Activated naive CD8-positive, alpha-beta T cell treated with anti-CD3 and anti-CD28 coated beads, Interleukin-2, amount 50 U/mL, for 24 hours (primary cell): ENCODE measurements at places on chromosomes 2 and 18.

DNA sequence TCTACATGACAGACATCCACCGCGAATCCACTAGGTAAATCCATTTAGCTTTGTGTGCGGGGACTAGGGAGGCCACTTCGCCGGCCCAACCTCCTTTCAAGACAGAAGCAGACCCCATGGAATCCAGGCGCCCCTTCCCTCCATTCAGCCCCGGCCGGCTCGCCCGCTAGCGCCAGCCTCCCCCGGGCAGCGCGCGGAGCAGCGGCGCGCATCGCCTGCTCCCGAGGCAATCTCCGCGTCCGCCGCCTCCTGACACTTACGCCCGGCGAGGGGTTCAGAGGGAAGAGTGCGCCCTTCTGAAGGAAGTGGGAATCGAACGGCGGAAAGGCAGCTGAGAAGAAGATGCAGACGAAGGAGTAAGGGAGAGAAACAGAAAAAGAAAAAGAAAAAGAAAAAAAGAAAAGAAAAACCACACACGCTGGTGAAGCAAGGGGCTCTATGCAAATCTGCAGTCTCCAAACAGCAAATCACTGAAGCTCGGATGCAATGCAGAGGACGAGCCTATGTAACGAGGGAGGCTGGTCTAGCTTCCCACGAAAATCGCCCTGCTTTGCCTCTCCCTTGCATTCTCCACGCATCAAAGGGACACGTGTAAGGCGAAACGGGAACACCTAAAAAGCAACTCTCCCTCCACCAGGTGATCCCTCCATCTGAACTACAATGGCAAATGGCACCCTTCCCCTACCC, 684.4 kb downstream of the NRXN1 start:
- no peak for DNase-seq

- no peak for DNase-seq
Observed at GRCh38 chr2:155384555-155385123, 686.1 kb downstream of the KCNJ3 start.

GRCh38 chr2:219176818-219177551, at the start of gene CNPPD1:
Gene CNPPD1 (minus strand): TSS chr2:219176925. CDS start chr2:219176828, 97 bp downstream.
- peak; percentile 91 for DNase-seq

DNA sequence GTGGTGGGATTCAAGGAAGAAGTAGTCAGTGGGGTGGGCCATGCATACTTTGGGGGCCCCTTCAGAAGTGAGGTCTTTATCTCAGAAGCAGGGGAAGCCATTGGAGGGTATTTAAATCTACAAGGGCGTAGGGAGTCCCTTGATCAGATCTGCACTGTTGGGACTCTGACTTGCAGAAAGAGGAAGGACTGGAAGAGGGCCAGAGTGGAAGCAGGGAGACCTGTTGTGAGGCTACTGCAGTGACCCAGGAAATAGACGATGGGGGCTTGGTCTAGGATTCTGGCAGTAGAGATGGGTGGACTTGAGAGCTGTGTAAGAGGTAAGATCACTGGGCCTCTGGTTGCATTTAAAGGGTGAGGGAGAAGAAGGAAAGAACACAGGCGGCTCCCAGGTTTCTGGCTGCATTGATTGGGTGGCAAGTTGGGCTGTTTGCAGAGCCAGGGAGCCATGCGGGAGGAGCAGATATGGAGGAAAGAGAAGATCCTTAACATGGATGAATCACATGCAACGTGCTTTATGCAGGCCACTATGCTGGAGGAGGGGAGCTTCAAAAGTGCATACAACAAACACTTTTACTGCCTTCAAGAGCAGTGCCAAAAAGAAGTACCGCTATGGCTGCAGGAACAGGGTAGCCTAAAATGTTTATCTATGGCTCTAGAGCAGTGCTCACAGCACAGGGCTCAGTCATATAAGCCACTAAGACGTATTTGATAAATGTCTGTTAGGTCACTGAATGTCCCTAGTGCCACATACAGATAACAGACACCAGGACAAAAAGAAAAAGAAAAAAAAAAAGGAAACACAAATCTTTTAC, 2.3 kb downstream of the SFXN5 start:
- DNase-seq = no peak

- DNase-seq = no peak
Observed at GRCh38 chr2:216765761-216766262, 70.5 kb upstream of the IGFBP5 start.

DNA sequence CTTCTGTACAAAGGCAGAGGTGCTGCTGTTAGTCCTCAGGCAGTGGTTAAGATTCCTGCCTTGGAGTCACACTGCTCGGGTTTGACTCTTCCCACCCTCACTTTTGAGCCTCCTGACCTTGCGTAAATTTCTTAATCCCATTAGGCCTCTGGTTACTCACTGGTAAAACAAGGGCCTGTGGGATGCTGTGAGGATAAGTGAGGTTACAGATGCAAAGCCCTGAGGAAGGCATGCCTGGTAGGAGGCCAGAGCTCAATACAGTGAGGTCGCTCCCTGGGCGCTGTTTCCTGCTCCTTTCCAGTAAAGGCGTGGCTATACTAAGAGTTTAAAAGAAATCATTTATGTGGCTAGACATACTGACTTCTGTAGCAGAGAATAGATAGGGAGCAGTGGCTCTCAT, 127.5 kb upstream of the TMEM200C start:
- no peak for DNase-seq

DNA sequence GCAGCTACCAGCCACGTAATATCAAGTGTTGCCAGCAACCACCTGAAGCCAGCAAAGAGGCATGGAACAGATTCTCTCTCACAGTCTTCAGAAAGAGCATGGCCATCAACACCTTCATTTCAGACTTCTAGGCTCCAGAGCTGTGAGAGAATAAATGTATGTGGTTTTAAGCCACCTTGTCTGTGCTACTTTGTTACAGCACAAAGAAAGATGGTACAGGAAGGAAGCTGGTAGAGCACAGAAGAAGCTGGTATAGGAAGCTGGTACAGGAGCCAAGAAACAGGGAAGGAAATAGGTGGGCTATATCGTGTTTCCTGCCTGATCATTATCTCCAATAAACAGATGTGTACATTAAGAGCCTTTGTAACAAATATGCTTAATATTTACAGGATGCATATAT, 217.4 kb downstream of the DPP10 start:
- DNase-seq = no peak

- DNase-seq = no peak
Observed at GRCh38 chr2:96505231-96505889, at the start of gene NEURL3. Gene NEURL3 (minus strand): TSS chr2:96505357. CDS start chr2:96505286, 71 bp downstream.

GRCh38 chr18:79809482-79810192, 11.9 kb downstream of the KCNG2 start:
- no peak for DNase-seq

- DNase-seq = no peak
Observed at GRCh38 chr2:238299803-238300202, 11.4 kb upstream of the PER2 start.

GRCh38 chr2:181642086-181642485, 14.8 kb downstream of the CERKL start:
- no peak for DNase-seq

GRCh38 chr2:160666154-160667060, 172.8 kb upstream of the RBMS1 start:
- DNase-seq = no peak

DNA sequence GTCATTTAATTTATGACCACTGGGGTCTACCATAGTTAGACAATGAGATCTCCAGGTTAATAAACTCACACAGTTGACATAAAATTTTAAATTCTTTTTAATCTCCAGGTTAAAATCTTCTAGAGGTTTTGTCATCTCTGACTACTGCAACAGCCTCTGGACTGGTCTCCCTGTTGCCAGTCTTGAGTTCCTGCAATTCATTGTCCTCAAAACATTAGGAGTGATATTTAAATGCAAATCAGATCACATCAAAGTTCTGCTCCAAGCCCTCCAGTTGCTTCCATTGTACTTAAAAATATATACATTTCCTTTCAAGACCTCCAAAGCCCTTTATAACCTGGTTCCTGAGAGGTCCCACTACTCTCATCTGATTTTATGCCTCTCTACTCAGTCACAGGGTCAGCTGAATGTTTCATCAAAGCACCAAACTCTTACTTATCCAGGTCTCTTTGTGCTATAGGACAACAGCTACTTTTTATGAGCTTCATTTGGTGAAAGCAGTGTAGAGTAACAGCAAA, 18.6 kb upstream of the LINC00305 start:
- DNase-seq = no peak

DNA sequence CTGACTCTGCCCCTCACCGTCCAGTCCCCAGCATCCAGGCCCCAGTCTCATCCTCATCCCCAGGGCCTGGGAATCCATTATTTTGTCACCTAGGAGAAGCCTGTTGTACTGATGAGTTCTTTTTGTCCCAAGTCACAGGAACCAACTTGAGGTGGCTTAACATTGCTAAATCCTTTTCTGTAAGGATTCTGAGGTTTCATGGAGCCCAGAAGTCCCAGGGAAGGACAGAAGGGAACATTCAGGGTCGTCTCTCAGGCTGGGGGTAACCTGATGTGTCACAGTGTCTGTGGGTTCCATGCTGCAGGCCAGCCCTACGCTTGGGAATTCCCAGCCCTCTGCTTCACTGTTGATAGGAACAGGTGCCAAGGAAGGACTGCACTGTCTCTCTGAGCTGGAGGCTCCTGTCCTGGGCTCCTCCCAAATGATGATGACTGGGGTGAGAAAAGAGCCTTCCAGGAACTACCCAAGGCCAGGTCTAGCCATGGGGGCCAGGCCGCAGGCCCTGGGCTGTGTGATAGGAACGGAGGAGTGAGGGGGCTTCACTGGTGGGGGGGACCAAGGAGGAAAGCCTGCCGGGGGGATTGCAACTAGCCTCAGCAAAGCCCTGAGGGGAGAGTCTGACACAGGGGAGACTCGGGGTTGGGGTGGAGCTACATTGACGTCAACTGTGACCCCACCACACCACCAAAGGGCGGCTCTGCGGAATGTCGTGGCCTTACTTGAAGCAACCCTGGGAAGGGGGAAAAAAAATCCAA, 145.7 kb downstream of the SMAD7 start:
- no peak for DNase-seq

DNA sequence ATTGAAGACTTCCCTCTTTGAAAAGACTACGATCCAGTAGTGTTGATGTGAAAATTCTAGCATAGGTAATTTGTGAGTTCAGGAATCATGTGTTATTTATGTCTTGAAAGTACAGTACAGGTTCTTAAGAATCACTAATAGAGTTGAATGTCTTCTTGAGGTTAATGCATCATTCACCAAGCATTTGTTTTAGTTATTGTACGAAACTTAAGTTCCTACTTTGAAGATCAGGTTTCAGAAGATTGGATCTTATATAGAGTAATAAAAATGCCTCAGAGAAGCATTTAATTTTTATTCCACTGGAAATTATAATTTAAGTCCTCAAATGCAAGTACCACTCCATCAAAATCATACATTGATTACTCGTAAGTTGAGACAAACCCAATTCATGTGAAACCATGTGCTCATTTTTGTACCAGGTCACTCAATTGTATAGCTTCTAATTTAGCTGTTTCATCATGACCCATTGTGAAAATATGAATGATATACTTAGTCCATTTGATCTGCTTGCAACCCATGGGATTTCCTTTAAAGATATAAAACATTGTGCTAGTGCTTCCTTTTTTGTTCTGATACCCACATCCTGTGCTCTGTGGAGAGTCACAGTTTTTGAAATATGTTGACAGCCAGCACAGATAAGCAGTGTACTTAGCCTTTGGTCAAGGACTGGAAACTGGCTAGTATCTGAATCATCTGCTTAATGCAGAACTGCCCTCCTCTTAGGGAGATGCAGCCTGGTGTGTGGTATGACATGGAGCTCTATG, 22.5 kb upstream of the RAB27B start:
- DNase-seq = no peak

GRCh38 chr2:159144776-159145614, 141.5 kb downstream of the WDSUB1 start:
- no peak for DNase-seq

- DNase-seq = no peak
Observed at GRCh38 chr2:239391286-239392071, 9.3 kb downstream of the HDAC4 start.

GRCh38 chr2:29561181-29561580, 360.2 kb downstream of the ALK start:
- DNase-seq = no peak

GRCh38 chr2:15041429-15041837, 408.9 kb downstream of the LRATD1 start:
- no peak for DNase-seq

GRCh38 chr18:22088029-22088428, 81.4 kb upstream of the GATA6 start:
- no peak for DNase-seq

GRCh38 chr2:121075641-121076497, 209.1 kb downstream of the TFCP2L1 start:
- DNase-seq = no peak

DNA sequence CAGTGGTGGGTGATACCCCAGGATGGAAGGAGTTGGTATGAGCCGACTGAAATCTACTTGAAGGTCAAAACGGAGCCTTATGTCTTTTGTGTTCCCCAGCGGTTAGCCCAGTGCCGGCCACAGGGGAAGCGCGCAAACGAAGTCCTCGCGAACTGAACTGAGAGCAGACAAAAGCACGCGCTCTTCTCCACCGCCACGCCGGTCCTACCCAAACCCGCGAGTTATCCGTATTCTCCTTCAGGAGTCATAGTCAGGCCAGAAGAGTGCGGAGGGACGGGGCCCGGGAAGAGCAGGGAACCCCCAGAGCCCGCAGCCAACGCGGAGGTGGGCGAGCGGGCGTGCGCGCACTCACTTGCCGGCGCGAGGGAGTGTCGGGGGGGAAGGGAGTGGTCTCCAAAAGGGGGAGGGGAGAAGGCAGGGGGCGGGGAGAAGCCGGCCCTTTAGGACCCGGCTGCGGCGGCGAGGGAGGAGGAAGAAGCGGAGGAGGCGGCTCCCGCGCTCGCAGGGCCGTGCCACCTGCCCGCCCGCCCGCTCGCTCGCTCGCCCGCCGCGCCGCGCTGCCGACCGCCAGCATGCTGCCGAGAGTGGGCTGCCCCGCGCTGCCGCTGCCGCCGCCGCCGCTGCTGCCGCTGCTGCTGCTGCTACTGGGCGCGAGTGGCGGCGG, at the start of gene IGFBP2:
IGFBP2 (plus strand) TSS at position 469 of the 664 bp plus-strand sequence; CDS start at position 573, 104 bp downstream.
- DNase-seq = peak; percentile 52

- DNase-seq = no peak
Observed at GRCh38 chr2:17059458-17059857, 393.8 kb upstream of the CYRIA start.

GRCh38 chr18:394987-395362, 105.5 kb downstream of the COLEC12 start:
- DNase-seq = no peak

DNA sequence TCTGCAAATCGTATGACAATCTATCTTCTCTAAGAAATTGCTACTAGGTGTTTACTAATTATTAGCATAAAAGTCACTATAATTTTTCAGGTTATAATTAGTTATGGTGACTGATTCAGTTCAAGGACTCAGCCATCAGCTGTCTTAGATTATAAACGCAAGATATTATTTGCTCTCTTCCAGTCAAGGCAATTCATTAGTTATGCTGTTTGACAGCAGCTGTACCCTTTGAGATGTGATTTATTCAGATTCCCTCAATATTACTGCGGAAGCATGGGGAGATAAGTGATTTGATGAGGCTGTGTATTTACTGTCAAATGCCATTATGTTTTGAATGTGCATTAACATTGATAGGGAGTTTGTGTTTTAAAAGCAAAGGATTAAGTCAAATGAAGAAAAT, 558.9 kb upstream of the FSIP2 start:
- DNase-seq = no peak

- DNase-seq = peak; percentile 4
Observed at GRCh38 chr18:48230467-48231113, 178.6 kb downstream of the ZBTB7C start.
